ENCODE measurements at places on chromosomes 3 and 15. TPM values are rescaled to one million over a fixed set of nuclear protein-coding genes. Genes with fewer than 3 reads are reported as not detected.

Gene MCTP2
- 40.8 TPM for total RNA-seq

Gene KBTBD13
- 0.38 TPM for total RNA-seq

Gene ACAD11
- 87.2 TPM for total RNA-seq

Gene EFCC1
- total RNA-seq = 3.3 TPM

Gene RHOA
- 294 TPM for total RNA-seq

Gene OR5K2
- not detected for total RNA-seq

Gene DZIP1L
- total RNA-seq = 40.4 TPM

Gene TMEM202
- total RNA-seq = not detected

Gene GOLGA8T
- total RNA-seq = not detected

Gene GOLGA8J
- not detected for total RNA-seq

Gene CNTN4
- 5.4 TPM for total RNA-seq

Gene PYGO1
- 0.67 TPM for total RNA-seq

Gene NPAP1
- not detected for total RNA-seq

Gene RARRES1
- 36.3 TPM for total RNA-seq

Gene GPR160
- total RNA-seq = 144 TPM

Gene ATP13A5
- not detected for total RNA-seq

Gene VEPH1
- total RNA-seq = not detected

DNA sequence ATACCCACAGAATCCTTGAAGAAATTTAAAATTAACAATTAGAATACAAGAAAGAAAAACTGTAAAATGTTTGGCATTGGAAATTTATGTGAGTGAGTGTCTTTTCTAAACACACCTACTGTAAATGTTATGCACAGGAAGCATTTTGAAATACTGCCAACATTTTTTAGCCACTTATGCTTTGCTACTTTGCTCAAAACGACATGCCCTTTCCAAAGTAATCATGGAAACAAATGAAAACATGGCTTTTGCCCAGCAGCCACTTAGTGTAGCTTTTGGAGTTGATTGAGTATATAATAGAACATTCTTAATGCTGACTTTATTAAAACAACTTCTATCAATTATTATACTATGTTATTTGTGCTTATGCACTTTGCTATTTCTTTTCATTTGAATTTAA lies 823.0 kb downstream of the CADM2 start:
- no peak for DNase-seq

GRCh38 chr3:137285924-137286323 lies 328.1 kb downstream of the IL20RB start:
- no peak for DNase-seq

- DNase-seq = no peak
These were observed 69.2 kb upstream of the MFGE8 start for GRCh38 chr15:88982304-88982945.

- DNase-seq = peak; percentile 61
These were observed 40.1 kb upstream of the MUC13 start for GRCh38 chr3:124974691-124975090.

GRCh38 chr3:183038757-183039156 lies 58.4 kb upstream of the DCUN1D1 start:
- no peak for DNase-seq

GRCh38 chr3:158950178-158950901 lies 148.5 kb downstream of the MFSD1 start:
- no peak for DNase-seq

- DNase-seq = no peak
These were observed 16.1 kb upstream of the AHSG start for GRCh38 chr3:186596568-186597287.

- DNase-seq = no peak
These were observed 509.3 kb upstream of the TGFBR2 start for GRCh38 chr3:30097022-30097650.

- DNase-seq = peak; percentile 29
These were observed 28.2 kb upstream of the BCL6 start for GRCh38 chr3:187773233-187774184.

- peak; percentile 79 for DNase-seq
These were observed 16.8 kb upstream of the MCCC1 start for GRCh38 chr3:183116025-183116614.

GRCh38 chr3:113535898-113536297 lies 3.5 kb downstream of the SIDT1 start:
- no peak for DNase-seq

- no peak for DNase-seq
These were observed 100.9 kb upstream of the ARHGEF3 start for GRCh38 chr3:56902468-56903160.

- peak; percentile 63 for DNase-seq
These were observed 223.4 kb upstream of the IL12A start for GRCh38 chr3:159765030-159765859.

DNA sequence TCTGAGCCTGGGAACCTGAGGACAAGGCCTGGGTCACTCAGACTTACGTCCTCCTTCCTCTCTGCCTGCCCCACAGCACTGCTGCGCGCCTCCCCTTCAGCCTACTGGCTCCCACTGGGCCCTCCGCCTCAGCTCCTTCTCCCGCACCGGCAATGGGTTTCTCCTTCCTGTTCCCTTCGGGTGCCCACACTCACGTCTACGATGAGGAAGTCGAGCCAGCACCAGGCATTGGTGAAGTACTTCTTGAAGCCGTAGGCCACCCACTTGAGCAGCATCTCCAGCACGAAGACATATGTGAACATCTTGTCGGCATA lies 70.0 kb downstream of the EXOG start:
- peak; percentile 25 for DNase-seq

GRCh38 chr3:47910233-47910632 lies 106.0 kb downstream of the MAP4 start:
- DNase-seq = no peak

DNA sequence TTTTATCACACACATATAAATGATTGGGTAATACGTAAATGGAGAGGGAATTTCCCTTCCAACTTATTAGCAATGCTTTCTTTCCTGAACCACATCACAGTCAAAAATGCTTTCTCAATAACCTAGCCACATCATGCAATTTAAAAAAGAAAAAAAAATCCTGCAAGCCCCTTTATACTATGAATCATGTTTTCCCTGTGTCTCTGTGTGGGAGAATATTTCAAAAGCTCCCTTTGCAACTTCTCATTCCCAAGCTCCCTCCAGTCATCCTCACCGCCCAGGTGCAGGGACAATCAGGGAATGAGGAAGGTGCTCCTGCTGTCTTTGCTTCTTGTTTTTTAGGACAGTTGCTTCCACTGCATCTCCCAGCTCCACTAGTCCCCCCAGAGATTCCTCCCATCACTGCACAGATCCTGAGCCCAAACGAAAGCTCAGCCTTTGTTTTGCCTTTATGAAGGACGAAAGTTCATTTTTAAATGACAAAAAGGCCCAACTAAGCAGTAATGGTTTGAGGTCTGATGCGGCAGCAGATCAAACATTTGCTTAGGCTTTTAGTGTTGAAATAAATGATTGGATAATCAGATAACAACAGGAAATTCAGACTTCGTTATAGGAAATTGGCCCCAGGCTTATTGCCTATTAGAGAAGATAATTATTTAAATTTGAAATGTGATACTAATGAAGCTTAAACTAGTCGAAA lies 47.8 kb upstream of the ADGRG7 start:
- no peak for DNase-seq

DNA sequence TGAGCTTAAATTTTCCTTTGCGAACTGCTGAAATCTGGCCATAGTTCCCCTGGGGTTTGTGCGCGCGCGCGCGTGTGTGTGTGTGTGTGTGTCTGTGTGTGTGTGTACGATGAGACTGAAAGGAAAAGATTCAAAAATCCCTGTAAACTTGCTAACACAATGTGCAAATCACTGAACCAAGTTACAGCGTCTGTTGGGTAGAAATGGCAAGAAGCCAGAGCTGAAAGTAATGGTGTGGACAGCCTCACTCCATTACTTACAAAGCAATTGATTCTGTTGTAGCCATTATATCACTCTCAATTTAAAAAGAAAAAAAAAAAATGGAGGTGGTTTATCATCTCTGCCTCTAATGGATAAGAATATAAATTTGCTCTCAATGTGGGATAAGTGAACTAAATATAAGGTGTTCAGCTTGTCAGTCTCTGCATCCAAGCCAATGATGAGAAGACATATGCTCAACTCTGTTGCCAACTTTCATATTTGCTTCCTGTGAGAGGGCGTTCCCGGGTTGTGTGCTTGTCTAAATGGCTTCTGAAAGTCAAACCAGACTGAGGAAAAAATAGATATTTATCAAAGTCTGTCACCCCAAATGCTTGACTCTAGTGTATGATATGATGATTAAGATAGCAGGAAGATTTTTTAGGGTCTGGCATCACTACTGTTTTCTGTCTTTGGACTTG lies 422.2 kb downstream of the ZNF385D start:
- DNase-seq = no peak

GRCh38 chr3:37551857-37552256 lies 309.8 kb upstream of the CTDSPL start:
- DNase-seq = no peak

DNA sequence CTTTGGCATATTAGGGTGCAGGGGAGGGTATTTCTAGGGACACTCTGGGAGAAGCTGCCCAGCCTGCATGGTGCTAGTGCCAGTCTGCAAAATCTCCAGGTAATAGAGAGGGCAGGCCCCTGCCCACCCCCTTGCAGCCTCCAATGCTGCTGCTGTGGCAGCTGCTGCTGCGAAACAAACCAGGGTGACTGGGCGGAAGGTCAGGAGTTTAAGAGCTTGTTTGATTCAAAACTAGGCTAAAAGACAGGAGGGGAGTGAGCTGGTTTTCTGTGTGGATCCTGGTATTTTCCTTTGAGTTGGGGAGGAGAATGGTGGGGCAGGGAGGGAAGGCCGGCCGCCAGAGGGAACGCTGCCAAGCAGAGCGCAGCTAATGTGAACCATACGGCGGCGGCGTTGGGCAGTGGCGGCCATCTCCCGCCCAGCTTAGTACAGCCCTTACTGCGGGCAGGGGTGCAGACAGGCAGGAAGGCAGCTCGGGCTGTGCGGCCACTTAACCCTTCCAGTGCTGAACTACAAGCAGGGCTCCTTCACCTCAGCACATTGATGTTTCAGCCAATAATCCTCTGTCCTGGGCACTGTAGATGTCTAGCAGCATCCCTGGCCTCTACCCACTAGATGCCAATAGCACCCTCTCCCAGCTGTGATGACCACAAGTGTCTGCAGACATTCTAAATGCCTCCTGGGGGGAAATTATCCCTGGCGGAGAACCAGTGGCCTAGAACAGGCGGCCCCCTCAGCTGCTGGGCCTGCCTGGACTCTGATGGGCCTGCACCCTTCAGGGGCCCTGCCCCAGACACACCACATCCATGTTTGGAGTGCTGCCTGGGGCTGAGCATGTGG lies 125.7 kb downstream of the EEFSEC start:
- DNase-seq = no peak

DNA sequence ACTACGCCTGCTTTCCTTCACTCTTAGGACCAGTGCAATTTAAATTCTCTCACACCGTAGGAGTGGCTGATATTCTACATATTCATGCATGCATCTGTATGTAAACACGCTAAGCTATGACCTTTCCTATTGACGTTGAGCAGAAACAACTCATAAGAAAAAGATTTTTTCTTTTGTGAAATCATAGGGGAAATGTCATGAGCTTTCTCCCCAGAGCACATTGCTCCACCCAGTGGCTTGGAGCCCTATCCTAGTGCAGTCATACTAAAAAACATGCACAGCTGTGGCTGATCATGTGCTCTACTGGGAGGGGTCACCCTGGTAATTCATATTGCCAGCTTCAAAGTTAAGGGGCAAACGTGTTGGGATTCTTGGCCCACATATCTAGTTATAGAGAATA lies 1.8 kb upstream of the MESD start:
- no peak for DNase-seq

DNA sequence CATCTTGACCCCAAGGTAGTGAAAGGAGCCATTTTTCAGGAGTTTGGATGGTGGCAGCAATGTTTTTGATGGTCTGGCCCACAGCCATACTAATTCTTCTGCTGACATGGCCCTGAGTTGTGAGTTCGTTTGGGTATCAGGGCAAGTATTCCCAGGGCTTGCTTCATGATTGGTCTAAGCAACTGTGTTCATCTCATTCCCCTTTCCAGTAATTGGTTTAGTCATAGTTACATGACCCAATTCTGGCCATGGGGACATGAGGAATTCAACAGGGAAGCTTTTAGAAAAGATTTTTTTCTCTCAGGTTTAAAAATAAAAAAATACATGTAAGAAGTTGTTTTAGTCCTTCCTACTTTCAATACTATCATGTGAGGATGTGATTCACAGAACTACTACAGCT lies 150.5 kb upstream of the NPHP3 start:
- DNase-seq = no peak

- DNase-seq = no peak
These were observed 54.8 kb upstream of the POMGNT2 start for GRCh38 chr3:43160664-43161063.

- no peak for DNase-seq
These were observed 18.1 kb upstream of the ZBED2 start for GRCh38 chr3:111613294-111613693.

DNA sequence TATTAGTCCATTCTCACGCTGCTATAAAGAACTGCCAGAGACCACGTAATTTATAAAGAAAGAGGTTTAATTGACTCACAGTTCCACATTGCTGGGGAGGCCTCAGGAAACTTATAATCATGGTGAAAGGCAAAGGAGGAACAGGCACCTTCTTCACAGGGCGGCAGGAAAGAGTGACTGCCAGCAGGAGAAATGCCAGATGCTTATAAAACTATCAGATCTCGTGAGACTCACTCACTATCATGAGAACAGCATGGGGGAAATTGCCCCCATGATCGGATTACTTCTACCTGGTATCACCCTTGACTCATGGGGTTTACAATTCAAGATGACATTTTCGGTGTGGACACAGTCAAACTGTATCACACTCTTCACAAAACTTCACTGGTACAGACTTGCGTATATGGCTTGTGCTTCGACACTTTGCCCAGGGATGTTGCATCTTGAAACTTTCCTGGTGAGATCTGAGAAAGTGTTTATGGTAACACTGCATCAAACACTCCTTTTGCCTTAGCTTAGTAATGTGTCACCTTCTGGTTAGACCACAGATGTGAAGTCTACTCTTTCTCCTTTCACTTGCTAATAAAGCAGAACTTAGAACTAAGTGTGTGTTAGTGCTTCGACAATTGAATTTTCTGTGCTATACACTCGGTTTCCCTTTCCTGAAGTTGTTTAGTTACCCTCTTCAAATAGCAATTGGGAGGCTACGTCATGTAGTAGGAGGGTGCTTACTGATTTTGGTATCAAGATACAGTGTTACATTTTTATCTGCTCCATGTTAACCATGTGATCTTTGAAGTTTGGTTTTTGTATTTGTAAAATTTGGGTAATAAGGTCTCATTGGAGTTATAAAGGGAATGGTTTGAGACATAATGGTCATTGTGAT lies 185.7 kb downstream of the LPP start:
- no peak for DNase-seq

DNA sequence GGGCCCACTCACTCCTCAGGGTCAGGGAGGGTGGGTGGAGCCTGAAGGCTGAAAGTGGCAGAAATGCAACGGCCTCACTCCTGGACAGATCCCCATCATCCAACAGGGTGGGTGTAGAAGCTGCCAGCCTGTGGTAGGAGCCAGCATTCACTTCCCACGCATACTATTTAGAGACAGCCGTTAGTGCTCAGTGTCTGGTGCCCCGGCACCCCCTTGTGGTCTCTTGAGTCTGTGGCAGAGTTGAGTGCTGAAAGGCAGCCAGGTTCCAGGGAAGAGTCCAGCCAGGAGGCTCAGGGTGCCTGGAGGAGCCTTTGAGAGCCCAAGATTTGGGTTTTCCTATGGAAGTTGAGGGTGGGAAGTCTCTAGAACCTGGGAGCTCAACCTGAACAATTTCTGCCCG lies 2.1 kb upstream of the GNAT1 start:
- DNase-seq = peak; percentile 19

Data from Peyer's patch (tissue), 4 donors.